Spinal cord (tissue), 10 donors: ENCODE measurements at places on chromosomes 16 and 17. TPM values are rescaled to one million over a fixed set of nuclear protein-coding genes. Genes with fewer than 3 reads are reported as not detected.

DNA sequence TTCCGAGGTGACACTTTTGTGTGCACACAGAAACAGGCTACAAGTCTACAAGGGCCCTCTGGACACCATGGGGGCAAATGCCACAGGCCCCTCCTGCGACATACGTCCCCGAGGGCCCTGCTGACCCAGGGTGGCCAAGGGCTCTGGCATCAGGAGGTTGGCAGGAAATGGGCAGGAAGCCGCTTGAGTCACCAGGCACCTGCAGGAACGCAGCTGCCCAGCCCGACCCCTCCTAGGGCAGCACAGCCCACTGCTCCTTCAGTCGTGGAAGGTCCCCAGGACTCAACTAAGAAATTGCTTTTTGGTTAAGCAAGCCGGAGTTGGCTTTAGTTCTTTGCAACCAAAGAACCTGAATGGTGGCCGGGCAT, 8.1 kb downstream of the CORO7 start:
- DNase-seq, result no peak

DNA sequence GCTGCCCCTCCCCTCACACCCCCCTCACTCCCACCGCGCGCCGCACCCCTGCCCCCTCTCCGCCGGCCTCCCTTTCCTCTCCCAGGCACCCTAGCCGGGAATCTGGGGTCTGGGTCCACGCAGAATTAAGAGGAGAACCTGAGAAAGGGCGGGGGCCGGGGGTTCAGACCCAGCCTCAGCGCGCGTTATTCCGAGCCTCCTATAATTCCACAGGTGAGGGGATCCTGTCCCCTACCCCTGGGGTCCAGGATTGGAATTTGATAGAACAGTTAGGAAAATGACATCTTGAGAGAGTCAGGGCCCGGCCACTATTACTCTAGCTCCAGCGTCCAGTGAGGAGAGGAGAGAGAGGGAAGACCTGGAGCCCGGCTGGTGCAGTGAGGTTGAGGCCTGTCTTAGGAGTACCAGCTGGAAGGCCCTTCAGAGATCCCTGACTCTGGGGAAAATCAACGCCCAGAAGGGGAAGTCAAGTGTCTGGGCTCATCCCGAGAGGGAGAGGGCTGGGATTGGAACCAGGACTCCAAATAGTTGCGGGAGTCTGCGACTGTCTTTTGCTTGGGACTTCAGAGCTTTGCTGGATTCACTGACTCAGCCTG, 17.3 kb downstream of the GRB7 start:
- DNase-seq, result no peak

GRCh38 chr17:26962255-26963162, 331.4 kb upstream of the WSB1 start:
- no peak for DNase-seq

GRCh38 chr17:17516941-17517720, 20.9 kb upstream of the RASD1 start:
- DNase-seq, result no peak

DNA sequence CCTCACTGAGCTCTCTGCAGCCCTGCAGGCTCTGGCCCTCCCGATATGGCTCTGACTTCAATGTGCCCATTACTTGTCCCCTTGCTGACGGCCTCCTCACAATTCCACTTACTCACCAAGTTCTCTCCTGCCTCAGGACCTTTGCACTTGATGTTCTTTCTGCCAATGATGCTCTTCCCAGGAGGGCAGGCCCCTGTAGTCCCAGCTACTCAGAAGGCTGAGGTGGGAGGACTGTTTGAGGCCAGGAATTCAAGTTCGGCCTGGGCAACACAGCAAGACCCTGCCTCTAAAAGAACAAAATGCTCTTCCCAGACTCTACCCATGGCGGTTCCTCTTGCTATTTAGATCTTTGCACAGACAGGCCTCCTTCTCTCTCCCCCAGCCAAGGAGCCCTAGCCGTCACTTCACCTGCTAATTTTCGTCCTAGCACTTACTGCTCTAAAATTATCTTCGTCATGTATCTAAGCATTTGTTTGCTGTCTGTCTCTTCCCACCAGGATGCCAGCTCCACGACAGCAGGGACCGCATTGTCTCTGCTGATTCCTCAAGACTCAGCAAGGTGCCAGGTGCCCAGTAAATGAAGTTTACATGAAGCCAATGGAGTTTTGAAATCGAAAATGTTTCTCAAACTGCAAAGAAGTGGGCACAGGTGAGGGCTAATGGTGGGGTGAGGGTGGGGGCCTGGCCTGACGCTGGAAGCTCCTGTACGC, 626 bp upstream of the RAI1 start:
- no peak for DNase-seq

DNA sequence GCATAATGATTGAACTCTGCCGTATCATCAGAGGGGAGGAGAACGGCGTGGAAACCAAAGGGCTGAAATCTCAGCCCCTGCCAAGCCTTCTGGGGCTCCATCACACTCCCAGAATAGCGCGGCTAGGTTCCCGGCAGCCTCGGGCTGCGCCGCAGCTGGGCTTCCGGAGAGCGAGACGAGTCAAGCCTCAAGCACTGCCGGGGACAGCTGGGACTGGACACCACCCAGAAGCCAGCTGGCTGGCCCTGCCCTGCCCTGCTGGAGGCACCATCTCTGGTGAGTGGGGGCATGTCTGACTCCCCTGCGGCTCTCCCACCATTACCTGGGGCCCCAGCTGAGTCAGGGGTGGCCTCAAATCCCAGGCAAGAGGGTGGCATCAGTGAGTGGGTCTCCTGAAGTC, 7.2 kb upstream of the GPRC5C start:
- DNase-seq, result no peak

DNA sequence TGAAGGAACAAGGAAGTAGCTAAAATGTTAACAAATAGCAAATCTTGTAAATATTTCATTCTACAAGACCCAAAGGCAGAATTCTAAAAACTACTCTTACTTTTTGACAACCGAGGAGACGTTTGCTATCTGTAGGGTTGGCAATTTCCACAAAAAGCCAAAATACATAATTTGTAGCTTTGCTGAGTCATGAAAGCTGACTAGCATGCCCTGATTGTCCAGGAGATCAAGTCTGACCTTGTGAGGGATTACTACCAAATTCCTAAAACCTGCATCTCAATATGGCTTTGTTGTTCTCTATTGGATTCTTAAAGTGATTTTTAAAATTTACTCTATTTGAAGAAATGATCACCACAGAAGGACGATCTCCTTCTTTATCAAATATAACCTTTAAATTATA, 10.8 kb downstream of the DNAJA2 start:
- no peak for DNase-seq

DNA sequence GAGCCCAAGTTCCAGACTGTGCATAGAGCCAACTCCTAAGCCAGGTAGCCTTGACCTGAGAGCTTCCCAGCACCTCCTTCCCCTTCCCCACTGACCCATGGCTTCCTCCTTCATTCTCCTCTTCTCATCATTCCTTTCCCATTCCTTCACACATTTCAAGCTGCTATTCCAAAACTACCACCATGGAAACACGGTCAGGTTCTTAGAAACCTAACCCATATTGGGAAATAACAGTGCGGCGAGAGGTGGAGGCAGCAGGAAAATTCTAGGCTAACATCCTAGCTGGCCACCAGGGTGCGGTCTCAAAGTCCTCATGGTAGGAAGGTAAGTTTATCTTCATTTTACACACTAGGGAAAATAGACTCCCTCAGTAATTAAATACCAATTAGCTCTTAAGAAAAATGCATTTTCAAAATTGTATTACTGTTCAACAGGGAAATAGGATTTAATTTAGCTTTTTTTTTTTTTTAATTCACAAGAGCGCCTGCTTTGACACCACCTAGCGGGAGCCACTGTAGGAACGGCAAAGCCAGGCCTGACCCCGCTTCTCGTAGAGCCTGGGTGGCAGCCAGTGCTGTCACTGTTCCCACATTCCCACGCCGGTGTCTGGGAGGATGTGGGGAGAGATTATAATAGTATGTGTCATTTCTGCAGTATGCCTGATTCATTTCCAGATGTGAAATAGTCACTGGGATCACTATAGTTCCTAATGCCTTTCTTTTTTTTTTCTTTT, 14.0 kb upstream of the SPHK1 start:
- peak; percentile 85 for DNase-seq

DNA sequence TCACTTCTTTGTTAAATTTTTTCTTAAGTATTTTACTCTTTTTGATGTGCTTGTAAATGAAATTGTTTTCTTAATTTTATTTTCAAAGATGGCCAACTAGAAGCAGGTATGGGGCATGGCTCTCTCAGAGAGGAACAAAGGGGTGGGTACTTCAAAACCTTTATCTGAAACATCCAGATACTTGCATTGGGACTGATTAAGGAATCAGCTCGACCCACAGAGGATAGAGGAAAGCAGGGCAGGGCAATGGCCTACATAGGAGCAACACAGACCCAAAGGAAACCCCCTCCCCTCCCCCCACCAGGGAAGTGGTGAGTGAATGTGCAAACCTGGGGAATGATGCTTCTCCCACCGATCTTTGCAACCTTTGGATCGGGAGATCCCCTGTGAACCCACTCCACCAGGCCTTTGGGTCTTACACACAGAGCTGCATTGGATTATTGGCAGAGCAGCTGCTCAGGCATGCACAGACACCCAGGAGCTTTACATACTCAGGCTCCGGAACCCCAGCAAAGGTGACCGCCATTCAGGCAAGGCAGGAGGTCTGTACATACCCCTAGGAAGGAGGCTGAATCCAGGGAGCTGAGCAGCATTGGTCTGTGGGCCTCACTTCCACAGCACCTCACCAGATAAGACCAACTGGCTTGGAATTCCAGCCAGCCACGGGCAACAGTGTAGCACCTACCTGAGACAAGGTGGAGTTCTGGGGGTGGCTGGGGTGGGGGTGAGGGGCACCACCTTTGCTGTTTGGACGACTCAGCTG, 3.0 kb upstream of the CCR7 start:
- DNase-seq, result no peak

DNA sequence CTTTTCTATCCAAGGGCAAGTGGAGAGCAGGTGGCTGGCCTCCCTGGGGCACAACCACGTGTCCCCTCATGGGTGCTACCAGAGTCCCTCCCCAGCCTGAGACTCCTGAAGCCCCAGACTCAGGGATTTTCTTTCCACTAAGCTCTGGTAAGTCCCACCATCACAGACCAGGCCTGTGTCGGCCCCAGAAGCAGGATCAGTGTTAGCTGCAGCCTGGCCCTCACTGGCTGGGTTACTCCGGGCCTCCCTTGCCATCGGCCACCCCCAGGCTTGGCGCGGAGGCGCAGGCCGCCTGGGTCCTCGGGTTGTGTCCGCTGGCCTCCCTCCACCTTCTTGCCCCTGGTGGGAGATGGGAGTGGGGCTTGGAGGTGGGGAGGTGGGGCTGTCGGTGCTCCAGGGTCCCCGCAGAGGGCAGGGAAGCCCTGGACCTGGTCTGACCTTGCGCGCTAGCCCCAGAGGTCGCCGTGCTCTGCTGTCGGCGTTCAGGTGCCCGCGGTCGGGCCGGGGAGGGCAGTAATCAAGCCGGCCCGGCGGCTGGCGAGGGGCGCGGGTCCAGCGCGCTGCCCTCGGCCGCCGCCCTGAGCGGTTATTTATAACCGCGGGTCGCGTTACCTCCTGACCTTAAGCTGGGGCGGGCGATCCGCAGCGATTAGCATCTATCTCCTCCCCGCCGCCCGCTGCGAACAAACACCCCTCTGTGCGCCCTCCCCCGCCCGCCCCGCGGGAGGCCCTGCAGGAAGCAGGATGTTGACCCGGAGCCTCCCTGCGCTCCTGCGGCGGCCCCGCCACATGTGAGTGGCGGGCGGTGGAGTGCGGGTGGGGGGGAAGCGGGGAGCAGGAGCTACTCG, 78.1 kb upstream of the TOB1 start:
- DNase-seq, result no peak

DNA sequence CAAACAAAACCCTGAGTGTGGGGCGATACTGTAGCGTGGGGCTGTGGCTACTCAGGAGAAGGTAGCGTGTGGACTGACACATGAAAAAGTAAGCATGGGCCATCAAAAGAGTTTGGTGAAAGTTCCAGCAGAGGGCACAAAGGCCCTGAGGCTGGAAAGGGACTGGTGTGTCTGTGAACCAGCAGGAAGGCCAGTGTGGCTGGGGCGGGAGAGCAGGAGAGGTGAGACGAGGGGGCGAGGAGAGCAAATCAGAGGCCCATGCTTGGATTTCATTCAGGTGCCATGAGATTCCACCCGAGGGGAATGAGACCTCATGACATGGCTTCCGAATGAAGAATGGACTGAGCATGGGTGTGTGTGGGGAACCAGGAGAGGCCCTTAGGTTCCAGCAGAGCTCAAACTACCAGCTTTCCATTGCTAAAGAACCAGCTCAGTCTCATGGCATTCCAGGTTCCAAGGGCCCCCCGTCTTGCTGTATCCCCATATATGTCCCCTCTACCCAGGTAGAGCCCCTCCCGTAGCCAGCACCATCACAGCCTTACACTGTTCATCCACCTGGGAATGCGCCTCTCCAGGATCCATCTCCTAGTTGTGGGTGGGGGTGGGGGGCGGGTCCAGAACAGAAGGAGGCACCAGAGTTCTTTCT, 31.1 kb downstream of the TRPV2 start:
- no peak for DNase-seq

- DNase-seq, result no peak
Observed at GRCh38 chr17:8753976-8754440, 4.3 kb downstream of the SPDYE4 start.

GRCh38 chr17:68612923-68613292, 11.7 kb upstream of the FAM20A start:
- DNase-seq, result no peak

GRCh38 chr17:2062571-2063183, 7.8 kb downstream of the HIC1 start:
- no peak for DNase-seq

- DNase-seq, result no peak
Observed at GRCh38 chr16:2295056-2295798, 27.3 kb upstream of the RNPS1 start.

DNA sequence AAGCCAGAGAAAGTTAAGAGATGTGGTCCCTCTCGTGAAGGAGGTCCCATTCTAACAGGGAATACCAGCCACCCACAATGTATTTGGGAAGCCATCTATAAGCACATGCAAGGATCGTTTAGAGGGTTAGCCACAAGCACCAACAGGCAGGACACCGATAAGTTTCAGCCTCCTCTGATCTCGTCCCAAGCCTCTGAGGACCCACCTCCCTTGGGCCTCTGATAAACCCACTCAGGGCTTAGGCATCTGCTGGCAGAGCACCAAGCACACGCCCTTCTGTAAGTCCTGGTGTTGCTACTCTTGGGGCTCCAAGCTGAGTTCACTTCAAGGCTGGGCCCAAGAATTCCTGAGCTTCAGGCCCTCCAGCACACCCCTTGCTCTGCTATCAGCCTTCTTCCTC, 5.4 kb upstream of the PNPO start:
- DNase-seq, result no peak

CCL11 gene
- not detected for total RNA-seq

CCL18 gene
- not detected for total RNA-seq

PROCA1 gene
- total RNA-seq, result 2.9 TPM

RCVRN gene
- not detected for total RNA-seq
